DMS 273 treated with DMSO at 0.1 percent for 48 hours (cell line): ENCODE measurements at places on chromosomes 5 and 9.
A peak's percentile ranks its signal among the peaks of the same experiment; 100 is the strongest.

DNA sequence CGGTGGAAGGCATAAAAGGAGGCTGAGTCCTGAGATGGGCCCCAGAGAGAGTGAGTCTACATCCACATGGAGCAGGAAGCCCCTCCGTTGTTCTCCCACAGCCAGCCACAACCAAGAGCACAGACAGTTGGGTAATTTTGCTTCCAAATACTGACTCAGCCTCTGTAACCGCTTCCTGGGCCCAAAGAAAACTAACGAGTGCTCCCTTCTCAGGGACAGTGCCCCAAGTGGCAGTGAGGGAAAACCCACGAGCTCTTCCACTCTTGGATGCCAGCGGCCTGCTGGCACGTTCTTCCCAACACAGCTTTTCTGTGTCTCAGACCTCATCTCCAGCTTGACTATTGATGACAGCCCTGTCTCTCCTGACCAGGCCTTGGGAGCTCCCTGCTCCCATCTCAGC is 207.6 kb downstream of the FSTL4 start:
- DNase-seq, result no peak

GRCh38 chr9:85216601-85217000 is 525.2 kb downstream of the AGTPBP1 start:
- DNase-seq, result no peak

- DNase-seq, result no peak
These were observed 64.3 kb upstream of the BOD1 start for GRCh38 chr5:173680660-173681242.

- DNase-seq, result no peak
These were observed 216.6 kb upstream of the EFNA5 start for GRCh38 chr5:107887166-107887943.

DNA sequence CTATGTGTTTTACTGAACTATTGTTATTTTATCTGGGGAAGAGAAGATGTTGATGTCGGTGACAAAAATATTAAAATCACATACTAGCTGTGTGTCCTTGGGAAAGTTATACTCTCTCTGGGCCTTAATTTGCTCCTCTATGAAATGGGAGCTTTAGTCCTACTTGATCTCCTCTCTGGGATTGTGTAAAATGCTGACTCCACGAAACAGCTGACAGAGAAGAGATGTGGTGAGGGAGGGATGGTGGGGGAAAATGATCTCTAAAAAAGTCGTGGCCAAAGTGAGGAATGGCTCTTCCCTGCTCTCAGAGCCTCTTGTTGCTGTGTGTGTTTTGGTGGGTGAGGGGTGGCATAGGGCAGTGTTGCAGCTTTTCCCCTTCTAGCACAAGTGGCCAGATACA is 173.7 kb downstream of the MELK start:
- no peak for DNase-seq

DNA sequence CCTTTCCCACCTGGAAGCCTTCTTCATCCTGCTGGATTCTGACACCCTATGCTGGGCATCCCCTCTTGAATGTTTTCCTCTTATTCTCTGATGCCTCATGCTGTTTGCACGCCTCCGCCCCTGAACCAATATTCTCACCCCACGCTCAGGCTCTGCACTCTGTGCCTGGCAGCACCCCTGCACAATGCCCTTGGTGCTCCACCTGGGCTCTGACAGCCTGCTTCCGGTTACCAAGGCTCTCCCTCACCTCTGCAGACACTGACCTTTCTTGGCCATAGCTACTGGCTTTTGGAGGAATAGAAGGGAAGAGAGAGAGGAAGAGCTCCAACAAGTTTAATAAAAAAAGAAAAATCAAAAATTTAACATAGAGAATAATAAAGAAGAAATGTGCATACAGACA is 108.7 kb upstream of the SHB start:
- no peak for DNase-seq

- no peak for DNase-seq
These were observed 1.4 kb downstream of the NSUN2 start for GRCh38 chr5:6631441-6631840.

- no peak for DNase-seq
These were observed 48.6 kb upstream of the SPDL1 start for GRCh38 chr5:169534939-169535338.

DNA sequence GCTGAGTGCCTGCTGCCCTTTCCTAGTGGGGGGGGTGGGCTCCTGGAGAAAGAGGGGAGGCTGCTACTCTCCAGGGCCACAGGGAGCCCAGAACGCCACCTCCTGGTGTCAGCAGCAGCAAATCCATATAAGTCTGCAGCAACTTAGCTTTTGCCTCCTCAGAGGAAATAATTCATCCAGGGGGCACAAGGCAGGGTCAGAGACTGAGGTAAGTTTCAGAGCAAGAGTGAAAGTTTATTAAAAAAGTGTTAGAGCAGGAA is 4.0 kb upstream of the CLPTM1L start:
- no peak for DNase-seq

DNA sequence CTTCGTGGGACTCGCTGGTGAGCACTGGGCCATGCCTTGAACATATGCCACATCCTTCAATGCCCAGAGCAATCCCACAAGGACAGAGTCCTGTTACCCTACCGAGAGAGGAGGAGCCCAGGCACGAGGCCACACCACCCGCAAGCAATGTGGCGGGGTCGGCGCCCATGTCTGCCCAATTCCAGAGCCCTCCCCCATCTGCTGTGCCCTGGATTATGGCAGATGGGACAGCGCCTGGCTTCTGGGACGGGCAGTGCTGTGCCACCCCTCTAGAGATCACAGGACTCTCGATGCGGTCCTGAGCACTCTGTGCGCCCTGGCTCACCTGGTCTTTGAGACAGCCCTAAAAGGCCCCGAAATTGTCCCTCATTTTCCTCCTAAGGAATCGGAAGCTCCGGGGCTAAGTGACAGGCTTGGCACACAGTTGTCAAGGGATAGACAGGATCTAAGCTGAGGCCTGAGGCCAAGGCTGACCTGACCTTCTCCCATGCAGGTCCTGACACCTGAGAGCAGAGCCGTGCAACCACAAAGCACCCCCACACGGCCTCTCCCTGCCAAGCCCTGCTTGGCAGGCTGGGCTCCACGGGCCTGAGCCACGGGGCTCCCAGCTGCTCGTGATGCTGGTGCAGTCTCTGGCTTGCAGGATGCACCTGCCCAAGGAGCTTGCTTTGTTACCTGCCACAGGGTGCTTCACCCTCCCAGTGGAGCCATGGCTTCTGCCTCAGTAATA is 48.8 kb downstream of the PRRT1B start:
- DNase-seq, result no peak

DNA sequence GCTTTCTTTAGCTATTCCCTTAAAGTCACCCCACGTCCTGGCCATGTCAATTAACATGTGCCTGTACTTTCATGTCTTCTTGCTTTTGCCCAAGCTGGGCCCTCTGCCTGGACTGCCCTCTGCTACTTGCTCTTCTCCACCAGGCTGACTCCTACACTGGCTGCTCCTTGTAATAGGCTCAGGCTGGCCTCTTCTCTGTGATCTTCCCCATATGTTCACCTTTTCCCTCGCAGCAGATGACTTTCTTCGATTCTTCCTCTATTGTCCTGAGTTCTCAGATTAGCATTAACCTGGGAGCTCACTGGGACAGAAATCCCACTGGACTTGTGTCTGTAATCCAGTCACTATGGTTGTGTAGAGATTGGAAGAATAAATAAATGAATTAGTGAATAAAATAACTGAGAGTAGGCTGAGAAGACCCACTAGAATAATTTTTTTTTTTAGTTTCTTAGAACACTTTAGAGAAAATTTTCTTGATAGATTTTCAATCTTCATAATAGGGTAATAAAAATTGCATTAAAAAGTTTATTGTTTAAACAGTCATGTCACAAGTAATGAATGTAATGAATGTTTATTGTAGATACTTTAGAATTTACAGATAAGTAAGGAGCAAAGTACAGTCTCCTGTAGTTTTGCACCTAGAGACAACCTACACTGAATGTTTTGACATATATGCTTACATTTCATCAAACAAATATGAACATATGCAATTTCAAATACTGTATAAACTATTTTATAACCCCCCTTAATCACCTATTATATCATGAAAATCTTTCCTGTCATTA is 47.4 kb upstream of the TNFSF15 start:
- no peak for DNase-seq

DNA sequence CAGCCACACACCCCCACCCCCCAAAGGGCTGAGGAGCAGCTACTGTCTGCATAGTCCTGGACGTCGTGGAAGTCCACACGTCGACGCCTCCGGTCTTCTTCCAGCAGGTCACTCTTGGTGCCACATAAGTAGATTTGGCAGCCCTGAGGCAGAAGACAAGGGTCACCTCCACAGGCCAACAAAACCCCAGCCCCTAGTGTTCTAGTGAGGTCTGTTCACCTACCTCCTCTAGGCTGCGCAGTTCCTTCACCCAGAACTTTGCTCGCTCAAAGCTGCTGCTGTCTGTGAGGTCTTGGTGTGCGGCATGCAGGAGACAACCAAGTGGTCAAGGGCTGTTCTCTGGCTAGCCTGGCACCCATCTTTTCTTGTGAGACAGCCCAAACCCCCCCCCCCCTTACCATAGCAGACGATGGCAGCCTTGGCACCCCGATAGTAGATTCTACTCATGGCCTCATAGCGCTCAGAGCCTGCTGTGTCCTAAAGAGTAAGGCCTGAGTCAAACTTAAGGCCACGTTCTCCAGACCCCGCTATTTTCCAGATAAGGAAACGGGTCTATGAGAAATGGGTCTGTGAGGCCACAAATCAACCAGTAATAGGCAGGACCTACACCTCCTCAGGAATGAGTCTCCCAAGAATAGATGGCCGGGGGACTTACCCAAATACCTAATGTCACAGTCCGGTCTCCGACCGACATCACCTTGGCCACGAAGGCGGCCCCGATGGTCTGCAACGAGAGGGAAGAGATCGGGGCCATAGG is 987 bp downstream of the RAB24 start:
- no peak for DNase-seq

DNA sequence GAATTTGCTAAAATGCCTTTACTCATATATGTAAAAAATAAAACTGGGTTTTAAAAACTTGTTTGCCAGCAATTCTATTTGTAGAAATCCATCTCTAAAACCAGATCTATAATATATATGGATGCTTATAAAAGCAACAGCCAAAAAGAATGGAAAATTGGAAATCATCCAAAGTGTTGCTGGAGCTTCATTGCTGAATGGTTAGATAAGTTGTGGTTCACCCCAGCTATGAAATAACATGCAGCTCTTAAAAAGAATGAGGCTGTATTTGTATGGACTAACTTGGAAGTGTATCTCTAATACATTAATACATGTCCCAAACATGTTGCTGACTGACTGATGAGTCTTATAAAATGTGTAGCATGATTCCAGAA is 76.2 kb downstream of the STK10 start:
- DNase-seq, result no peak

DNA sequence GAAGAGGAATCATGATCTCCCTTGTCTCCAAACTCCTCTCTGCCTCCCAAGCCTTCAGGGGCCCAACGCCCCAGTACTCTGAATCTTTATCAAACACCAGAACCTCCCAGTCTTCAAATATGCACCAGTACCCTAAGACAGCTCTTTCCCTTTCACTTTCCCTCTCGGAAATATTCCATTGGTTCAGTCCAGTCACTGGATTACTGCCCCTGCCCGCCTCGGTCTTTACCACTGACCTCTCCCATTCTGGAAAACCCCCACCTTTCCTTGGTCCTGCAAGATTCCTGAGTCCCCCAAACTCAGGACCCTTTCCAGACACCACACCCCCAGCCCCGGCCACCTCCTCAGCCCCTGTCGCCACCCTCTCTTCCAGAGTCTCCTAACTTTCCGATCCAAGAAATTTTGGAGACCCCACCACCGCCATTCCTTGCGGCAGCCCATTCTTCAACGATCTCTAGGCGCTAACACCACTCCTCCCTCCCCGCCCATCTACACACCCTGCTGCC is 674 bp downstream of the C5orf15 start:
- DNase-seq, result no peak

GRCh38 chr5:140168371-140168770 is 6.6 kb upstream of the CYSTM1 start:
- no peak for DNase-seq

- no peak for DNase-seq
These were observed 439.0 kb downstream of the EBF1 start for GRCh38 chr5:158660726-158661125.

GRCh38 chr9:27090711-27091110 is 18.3 kb upstream of the TEK start:
- no peak for DNase-seq

DNA sequence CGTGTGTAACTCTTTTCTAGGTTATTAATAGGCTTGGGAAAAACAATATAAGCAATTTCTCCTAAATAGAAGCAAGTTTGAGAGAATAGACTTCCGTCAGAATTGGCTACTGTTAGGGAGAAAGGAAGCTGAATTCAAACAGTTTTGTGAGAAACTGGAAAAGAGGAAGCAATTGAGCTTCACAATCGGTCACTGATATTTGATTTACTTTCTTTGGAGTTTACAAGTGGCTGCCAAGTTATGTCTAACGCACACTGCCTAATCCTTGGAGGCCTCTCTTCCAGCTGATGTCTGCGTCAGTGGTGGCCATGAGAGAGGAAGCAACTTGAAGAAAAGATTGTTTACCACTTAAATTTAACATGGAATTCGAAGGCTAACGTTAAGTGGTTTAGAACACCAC is 319.5 kb downstream of the ADGRV1 start:
- DNase-seq, result no peak

GRCh38 chr9:31588006-31588405 is 796.4 kb upstream of the ACO1 start:
- DNase-seq, result peak; percentile 87

GRCh38 chr9:87615547-87616148 is 110.3 kb upstream of the CTSL start:
- no peak for DNase-seq

- no peak for DNase-seq
These were observed 394.1 kb upstream of the GRIA1 start for GRCh38 chr5:153096381-153096780.

DNA sequence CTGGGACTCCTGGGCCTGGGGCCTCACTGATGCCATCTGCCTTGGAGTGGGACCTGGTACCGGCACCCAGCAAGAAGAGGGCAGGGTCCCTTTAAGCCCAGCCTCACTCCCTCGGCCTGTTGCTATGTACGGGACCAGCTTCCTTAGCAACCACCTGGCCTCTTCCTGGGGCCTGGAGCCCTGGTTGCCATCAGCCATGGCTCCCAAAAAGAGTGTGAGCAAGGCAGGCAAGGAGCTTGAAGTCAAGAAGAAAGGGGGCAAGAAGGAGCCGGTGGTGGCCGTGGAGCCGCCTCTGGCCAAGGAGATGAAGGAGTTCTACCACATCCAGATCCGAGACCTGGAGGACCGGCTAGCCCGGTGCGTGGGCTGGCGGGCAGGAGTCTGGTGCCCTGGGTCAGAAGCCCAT is at the start of gene CFAP157:
Gene CFAP157, plus strand, starts transcription at position 153 of the 406 bp plus-strand sequence. Its CDS starts 44 bp downstream, at position 197.
- DNase-seq, result no peak
